ENCODE measurements at places on chromosomes 11 and 22.

GRCh38 chr11:7585816-7586215 is 72.0 kb downstream of the PPFIBP2 start:
- no peak for DNase-seq

DNA sequence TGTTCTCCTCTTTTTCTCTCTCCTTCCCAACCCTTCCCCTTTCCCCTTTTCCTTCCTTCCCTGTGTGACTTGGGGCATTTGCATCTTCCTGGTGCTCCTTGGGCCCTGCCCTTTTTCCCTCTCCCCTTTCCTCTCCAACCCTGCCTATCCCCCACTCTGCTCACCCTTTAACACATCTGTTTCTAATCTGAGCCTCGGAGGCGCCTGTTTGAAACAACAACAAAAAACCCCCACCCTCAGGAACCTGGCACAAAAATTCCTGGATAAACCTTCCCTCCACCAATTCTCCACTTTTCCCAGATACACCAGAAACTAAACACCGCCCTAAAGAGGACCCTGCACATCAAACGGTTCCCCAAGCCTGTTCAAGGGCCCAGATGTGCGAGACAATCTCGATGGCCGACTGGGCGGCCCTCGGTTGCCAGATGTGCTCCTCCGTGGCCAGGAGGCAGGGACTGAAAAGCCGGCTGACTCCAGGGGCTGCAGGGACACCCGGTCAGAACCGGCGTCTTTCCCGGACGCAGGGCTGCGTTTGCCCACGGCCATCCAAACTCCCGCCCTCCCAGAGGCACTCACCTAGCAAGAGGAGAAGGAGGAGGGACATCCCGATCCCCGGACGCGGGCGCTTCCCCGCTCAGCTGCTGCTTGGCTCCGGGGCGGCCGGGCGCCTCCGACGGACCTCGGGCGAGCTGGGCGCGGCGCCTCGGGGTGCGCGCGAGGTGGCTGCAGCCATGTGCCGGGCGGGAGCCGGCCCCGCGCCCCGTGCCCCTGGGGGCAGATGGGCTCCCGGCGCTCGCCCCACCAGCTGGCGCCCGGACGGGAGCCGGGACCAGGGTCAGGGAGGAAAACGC is 486 bp downstream of the CLMP start:
- DNase-seq, result no peak

DNA sequence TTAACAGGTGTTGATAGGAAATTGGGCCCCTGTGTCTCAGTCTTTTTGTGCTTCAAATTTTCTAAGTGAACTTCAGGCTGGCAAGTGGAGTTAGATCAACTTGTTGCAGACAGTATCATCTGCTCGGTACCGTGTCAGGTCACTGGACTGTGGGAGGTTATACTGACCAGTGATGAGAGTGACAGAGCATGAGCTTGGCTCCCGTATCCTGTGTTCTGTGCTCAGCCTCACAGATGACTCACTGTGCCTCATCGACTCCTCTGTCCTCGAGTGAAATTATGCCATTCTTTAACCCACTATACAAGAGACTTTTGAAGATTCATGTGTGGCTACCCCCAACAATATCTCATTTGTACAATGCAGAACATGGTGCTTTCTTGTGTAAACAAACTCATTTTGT is 7.9 kb downstream of the GRAP2 start:
- no peak for DNase-seq

DNA sequence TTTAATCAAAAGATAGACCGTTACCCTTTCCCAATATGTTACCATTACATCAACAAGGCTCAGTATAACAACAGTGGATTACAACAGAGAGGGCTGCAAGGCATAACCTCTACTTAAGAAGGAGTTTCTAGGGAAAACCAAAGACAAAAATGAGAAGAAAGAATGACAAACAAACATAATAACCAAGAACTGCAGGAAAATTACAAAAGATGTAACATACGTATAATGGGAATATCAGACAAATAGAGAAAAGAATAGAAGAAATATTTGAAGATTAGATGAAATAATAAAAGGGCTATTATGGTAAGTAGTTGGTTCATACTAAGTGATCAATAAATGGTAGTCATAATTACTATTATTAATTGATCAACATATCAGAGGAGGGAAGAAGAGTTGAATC is 39.1 kb downstream of the SPON1 start:
- no peak for DNase-seq

- no peak for DNase-seq
These were observed 31.9 kb downstream of the MAML2 start for GRCh38 chr11:96311120-96311568.

DNA sequence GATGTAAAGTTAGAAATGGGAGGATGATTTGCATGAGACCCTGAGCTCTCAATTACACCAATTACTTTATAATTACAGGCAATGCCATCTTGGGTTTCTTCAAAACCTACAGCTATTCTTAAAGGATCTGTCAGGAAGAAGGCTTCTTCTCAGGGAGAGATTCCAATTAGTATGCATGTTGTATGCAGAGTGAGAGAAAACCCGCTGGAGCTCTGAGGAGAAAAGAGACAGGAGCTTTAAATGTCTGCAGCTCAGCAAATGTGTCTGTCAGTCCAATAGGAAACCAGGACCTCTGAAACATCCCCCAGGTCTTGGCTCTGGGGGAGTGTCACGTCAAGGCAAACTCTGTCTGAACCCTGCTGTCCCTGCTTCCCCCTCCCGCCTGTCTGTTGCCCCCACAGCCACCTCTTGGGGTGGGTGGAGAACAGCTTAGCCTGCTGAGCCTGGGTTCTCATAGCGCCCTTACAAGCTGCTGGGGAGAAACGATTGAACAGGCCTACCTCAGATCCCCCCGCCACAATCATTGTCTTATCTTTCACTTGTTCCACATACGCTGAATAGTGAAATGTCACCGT is 140.2 kb downstream of the SPATA19 start:
- no peak for DNase-seq

DNA sequence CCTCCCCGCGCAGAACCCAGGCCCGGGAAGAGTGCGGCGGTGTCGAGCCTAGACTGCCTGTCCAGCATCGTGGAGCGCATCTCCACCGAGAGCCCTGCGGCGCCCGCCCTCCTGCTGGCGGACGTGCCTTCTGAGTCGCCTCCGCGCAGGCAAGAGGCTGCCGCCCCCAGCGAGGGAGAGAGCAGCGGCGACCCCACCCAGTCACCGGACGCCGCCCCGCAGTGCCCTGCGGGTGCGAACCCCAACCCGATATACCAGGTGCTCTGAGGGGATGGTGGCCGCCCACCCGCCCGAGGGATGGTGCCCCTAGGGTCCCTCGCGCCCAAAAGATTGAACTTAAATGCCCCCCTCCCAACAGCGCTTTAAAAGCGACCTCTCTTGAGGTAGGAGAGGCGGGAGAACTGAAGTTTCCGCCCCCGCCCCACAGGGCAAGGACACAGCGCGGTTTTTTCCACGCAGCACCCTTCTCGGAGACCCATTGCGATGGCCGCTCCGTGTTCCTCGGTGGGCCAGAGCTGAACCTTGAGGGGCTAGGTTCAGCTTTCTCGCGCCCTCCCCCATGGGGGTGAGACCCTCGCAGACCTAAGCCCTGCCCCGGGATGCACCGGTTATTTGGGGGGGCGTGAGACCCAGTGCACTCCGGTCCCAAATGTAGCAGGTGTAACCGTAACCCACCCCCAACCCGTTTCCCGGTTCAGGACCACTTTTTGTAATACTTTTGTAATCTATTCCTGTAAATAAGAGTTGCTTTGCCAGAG is 2.0 kb downstream of the MYOD1 start:
- DNase-seq, result no peak

DNA sequence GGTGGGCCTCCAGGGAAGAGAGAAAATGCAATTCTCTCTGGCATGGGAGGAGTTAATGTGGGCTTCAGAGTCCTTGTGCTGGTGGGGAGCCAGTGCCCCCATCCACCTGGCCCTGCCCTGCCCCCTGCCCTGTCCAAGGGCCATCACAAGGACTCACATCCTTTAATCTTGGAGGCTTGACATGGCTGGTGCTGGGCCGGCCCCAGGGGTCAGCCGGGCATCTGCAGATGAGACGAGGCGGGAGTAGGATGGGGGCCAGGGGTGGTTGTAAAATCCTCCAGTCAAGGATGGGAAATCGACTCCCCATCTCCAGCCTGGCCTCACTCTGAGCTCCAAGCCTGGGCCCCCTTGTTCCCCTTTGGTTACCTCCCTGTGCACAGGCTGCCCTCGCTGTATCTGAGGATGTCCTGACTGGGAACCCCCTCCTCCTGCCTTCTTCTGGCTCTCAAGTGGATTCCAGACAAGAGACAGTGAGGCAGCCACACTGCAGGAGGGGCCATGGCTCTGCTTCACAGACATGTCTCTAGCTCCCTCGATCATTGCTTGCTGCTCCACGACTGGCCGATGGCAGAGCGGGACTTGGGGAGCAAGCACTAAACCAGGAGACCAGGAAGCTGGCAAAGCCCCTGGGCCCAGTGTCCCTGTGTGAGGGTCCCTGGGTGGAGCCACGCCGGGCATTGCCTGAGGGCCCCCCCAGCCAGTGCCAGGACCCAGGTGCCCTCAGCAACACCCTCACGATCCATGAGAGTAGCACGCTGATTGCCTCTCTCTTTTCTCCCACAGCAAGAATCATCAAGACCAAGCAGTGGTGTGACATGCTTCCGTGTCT is 1120.5 kb downstream of the BRD1 start:
- no peak for DNase-seq

GRCh38 chr22:22882033-22882717 is 5.4 kb upstream of the IGLL5 start:
- no peak for DNase-seq

DNA sequence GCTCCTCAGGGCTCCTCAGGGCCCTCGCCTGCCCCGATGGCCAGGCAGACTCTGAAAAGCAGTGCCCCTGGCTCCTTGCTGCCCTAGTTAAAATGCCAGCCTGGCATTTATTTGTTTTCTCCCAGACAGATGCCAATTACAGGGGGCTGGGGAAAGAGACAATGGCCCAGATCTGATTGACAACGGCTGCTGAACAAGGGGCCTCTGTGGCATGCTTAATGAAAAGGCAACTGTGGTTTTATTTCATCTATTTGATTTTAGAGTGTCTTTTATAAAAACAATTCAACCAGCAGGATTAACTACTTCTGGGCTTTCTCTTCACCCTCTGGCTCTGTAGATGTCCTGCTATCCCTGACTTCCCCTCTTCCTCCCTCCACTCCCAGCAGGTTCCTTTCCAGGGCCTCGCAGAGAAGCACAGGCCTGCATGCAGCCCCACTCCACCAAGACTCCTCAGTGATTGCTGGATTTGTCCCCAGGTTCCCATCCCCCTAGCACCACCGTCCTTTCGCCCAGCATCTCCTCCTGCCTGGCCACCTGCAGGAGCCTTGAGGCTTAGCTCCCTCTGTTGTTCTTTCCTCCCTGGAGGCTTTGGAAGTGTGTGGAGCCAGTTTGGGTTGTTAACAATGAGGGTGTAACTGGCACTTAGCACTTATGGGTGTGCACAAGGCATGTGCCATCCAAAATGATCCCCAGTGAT is 171.1 kb downstream of the TENM4 start:
- no peak for DNase-seq

DNA sequence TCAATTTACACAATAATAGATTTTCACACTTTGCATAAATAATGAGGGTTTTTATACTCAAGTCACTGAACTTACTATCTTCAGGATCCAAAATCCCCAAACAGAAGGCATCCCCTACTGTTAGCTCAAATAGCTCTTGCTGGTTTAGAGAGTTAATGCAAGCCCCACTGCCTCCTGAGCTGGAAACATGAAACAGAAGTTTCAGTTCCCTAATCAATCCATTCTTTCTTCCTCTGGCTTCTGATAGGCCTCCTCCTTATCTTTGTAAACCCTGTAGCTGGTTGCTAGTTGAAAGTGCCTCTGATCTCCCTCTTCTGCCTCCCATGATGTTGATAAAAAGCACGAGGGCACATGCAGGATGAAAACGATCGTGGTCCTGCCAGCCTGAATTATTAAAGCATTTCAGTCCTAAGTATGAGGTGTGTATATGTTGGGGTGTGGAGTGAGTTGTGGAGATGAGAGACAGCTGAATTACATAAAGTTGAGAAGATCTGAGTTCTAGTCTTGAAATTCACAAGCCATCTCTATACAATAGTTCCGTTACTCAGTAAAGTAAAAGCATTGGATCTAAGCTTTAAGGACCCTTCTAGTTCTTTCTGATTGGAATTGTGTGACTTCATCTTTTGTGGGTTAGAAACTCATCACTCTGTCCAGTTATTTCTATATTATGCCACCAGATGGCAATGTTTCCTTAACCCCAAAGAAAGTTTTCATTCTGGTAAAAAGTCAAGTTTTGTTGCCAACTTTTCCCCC is 35.0 kb upstream of the EHF start:
- DNase-seq, result no peak

DNA sequence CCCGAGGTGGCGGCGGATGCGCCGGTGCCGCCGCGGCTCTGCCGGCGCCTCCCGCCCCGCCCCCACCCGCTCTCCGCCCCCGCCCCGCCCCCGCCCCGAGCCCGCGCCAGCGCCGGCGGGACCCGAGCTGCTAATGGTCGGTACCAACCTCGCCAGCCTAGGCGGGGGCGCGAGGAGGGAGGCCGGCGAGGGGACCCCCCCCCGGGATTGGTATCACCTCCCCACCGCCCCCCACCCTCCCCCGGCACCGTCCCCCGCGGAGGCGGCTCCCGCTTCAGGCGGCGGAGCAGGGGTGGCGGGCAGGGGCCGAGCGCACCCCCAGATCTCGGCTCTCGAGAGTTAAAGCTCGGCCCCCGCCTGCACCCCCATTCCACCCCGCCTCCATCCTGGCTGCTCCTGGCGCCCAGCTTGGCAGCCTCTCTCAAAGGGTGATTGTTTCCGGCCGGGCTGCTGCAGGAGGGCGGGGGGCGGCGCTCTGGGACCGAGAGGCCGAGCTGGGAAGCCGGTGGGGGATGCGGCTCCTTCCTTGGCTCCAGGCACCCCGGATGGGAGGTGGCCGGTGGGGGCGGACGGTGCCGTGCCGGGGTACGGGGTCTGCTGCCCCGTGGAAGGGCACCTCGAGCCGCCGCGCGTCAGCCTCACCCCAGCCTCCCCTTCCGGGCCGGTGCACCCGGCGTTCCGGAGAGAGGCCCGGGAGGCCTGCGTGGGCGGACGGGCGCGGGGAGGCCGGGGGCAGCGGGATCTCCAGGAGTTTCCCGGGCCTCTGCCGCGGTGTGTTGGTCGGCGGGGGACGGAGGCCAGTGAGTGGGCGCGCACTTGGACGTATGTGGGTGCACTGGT is at the start of gene B3GAT1:
B3GAT1 (minus strand) TSS at position 40 of the 840 bp plus-strand sequence. CDS start 24,583 bp downstream, outside the sequence.
- DNase-seq, result no peak

DNA sequence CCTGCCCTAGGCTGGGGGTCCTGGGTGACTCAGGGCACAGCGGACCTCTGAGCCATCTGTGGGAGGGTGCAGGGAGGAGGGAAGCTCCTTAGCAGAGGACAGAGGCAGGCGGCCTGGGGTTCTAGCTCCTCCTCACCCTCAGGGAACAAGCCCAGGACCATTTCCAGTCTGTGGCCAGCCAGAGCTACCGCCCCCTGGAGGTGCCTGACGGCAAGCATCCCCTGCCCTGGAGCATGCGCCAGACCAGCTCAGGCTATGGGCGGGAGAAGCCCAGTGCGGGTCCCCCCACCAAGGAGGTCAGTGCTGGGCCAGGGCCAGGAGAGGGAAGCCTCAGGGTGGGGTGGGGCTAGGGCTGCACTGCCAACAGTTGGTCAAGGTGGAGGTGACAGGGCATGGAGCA is 26.0 kb upstream of the LRRC10B start:
- DNase-seq, result no peak

GRCh38 chr22:19455585-19456370 is 8.3 kb upstream of the C22orf39 start:
- DNase-seq, result no peak

- DNase-seq, result no peak
These were observed 24.5 kb upstream of the CSTF3 start for GRCh38 chr11:33185756-33186155.

All from stimulated activated CD8-positive, alpha-beta memory T cell treated with anti-CD3 and anti-CD28 coated beads, Interleukin-2, amount 100 ng/mL, for 1 hour (primary cell).